ENCODE measurements at places on chromosomes 6 and 20.

GRCh38 chr6:107398001-107398400, 61.4 kb downstream of the PDSS2 start:
- no peak for DNase-seq

- DNase-seq = no peak
Observed at GRCh38 chr6:143992285-143992684, 15.8 kb downstream of the PLAGL1 start.

DNA sequence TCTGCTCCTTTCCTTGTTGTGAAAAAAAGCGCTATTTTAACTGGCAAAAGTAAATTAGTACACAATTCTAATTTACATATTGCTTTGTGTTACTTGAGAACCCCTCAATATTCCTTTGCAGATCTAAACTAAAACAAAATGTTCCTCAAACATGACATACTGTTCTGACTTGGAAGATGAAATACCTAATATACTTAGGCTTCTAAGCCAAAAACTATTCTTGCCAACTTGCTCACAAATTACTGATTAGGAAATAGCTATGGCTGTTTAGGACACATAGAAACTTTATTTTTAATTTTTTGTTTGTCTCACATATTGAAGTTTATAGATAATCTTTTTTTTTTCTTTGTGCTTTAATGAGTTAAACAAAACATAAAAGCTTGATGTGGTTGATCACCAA, 542.2 kb downstream of the GRIK2 start:
- no peak for DNase-seq

GRCh38 chr20:53910351-53911002, 159.9 kb downstream of the BCAS1 start:
- no peak for DNase-seq

DNA sequence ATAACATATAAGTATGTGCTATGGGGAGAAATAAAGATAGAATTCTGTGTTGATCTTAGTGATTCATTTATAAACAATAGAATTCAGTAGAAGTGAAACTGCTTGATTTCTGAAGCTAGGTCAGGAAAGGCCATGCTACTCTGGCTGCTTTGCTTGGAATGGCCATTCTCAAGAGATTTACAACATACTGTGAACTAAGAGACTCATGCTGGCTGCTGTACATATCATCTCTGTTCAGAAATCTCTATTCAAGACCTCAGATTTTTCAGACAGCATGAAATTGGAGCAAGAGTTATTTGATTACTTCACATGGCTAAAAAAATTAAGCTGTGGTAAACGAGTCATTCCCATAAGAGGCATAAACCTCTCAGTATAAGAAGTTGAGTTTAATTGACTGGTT, 662.6 kb downstream of the BCKDHB start:
- no peak for DNase-seq

DNA sequence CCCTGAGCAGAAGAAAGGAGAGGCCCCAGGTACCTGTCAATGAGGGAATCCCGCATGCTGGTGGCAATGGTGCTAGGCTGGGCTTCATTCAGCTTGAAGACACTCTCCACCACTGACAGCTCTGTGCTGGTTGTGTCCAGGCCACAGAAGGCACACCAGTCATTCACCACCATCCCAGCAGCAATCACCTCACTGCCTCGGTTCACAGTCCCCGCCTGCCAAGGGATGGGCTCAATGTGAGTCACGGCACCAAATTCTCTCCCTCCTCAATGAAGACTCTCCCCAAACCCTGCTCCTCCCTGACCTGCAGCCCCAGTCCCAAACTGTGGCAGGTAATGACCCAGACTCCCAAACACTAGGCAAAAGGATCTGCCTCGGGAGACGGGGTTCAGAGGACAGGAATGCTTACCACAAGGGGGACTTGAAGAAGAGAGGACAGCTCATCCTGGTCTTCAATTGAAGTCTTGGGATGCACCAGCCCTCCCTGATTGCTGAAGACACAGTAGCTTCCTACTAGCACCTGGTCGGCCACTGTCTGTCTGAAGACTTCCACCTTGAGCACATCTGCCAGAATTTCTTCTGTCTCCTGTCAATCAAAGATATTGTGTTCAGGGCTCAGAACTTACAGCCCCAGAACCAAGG, 1.7 kb upstream of the MMP24OS start:
- DNase-seq = no peak

GRCh38 chr20:46027245-46027853, 1.7 kb upstream of the SLC12A5 start:
- peak; percentile 22 for DNase-seq

DNA sequence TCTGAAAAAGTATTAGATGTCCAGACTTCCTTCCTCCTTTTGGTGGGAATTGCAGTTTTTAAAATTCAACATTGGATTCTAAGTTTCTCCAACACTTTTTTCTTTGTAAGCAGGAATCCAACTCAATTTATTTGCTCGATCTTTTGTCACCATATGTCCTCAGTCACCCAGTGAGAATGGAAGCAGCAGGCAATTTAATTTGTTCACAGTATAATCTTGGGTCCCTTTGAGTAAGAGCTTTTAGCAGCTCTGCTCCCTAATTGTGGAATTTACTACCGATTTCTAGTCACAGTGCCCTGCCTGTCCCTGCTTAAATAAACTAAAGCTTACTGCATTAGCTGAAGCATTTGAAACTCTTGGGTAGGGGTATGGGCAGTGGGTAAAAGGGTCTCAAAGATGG, 98.6 kb downstream of the BTBD3 start:
- no peak for DNase-seq

DNA sequence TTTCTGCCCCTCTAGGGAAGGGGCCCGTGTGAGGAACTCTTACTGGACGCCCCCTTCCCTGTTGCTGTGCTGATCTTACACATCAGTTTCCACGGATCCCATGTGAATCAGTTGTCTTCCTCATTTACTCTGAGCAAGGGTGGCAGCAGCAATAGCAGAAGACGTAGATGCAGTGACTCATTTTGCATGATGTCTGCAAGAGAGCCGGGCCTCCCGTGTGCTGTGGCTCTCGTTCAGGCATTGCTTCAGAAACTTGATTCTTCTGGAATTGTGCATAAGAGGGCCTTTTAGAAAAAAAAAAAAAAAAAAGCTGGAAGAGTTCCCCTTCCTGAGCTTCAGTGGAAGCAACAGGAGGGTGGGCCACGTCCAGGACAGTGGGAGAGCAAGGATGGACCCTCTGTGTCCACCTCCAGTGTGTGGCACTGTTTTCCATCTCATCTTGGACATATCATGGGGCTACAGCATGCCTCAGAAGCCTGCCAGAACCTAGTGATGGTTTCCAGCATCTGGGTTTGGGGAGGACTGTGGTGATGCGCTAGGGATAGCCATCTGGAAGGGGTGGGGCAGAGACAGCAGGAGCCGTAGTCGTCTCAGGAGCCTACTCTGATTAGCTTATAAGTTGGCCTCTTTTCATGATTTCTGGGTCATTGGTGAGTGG, 62.1 kb downstream of the FOXO3 start:
- no peak for DNase-seq

GRCh38 chr20:13037727-13038126, 29.0 kb downstream of the SPTLC3 start:
- DNase-seq = no peak

GRCh38 chr6:116877743-116878142, 701 bp downstream of the RFX6 start:
- DNase-seq = no peak

DNA sequence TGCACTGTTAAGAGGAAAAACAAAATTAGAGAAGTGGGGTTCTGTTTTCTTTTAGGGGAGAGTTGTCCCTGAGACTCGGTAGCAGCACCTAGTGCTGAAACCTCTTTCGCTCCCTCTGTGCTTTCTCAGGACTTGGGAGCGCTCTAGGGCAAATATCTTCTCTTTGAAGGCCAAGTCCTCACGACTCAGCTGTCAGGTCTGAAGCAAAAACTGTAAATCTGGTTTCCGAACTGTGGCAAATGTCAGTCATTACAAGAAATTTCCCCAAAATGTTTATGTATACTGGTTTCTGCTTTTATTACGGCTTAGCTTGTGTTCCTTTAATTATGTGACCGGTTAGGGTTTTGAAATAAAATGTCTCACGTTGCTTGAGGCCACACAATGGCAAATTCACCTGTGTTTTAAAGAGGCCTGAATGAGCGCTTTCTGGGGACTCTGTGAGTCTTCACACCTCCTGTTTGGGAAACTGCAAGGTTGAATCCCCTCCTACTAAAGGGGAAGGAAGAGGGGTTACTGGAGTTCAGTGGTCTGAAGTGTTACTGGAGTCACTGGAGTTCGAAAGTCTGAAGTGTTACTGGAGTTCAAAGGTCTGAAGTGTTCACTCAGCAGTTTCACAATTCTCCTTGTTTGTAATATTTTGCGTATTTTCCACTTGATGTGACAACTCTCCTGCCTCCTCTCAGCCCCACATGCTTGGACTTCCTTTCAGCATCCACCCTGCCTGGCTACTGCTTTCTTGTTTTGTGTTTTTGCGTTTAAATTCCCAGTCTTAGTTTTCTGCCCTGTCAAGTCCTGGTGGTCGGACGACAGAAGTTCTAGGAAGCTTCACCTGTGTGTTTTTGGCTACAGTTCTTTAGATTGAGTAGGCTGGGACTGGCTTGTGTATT, 1.6 kb downstream of the SMPDL3A start:
- DNase-seq = no peak

- DNase-seq = no peak
Observed at GRCh38 chr20:19961293-19961692, 55.9 kb upstream of the NAA20 start.

GRCh38 chr6:37210313-37210968, 40.5 kb downstream of the PIM1 start:
- DNase-seq = peak; percentile 90

- DNase-seq = no peak
Observed at GRCh38 chr6:24223115-24223919, 97.3 kb downstream of the NRSN1 start.

GRCh38 chr20:63740070-63740626, 572 bp downstream of the SLC2A4RG start:
- peak; percentile 44 for DNase-seq

- no peak for DNase-seq
Observed at GRCh38 chr6:144027932-144028587, 20.0 kb upstream of the PLAGL1 start.

DNA sequence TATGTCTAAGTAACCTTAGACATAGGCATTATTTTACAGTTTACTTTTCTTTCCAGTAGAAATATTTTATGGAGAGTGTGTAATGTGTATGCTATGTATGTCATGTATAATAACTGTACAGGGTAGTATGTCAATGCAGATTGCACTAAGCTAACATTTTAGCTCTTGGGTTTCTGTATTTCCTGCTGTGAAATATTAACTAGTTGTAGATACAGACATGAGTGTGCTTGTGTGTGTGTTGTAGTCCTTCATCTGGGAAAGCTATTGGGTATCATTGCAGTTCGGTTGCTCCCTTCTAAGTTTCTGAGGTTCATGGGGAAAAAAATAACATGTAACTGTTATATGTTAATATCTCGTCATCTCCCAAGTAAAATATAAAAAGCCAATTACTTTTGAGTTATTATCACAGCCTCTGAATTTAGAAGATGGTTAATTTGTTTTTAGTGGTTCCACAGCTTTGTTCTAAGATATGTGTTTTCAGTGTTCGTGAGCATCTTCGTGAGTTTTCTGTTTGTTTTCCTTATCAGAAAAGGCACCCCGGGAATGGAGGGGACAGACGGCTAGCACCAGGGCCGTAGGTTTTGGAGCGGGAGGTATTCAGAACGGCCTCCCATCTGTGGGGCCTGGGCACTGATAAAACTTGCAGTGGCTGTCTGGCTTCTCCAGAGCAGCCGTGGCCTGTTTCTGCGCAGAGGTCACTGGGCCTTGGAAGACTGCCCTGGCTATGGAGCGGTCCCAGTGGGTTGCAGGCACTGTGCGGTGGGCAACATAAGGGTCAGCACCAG, 215.0 kb downstream of the ARID1B start:
- DNase-seq = no peak

DNA sequence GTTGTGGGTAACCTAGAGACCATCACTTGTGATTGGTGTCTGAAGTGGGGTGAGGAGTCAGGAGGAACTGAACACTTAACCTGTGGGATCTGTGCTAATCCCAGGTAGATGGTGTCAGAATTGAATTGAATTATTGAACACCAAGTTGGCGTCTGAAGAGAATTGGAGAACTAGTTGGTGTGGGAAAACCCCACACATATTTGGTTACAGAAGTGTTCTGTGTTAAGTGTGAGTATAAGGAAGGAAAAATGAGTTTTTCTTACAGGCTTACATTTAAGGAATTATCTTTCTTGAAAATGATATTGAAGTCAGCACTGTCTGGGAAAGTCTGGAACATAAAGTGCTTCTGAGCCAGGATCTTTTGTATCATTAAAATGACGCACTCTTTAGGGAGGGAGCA, 182.9 kb upstream of the ECI2 start:
- no peak for DNase-seq

GRCh38 chr6:32989368-32989767, 20.0 kb downstream of the HLA-DOA start:
- DNase-seq = no peak

- DNase-seq = peak; percentile 27
Observed at GRCh38 chr6:151551223-151551857, 57.5 kb downstream of the CCDC170 start.

DNA sequence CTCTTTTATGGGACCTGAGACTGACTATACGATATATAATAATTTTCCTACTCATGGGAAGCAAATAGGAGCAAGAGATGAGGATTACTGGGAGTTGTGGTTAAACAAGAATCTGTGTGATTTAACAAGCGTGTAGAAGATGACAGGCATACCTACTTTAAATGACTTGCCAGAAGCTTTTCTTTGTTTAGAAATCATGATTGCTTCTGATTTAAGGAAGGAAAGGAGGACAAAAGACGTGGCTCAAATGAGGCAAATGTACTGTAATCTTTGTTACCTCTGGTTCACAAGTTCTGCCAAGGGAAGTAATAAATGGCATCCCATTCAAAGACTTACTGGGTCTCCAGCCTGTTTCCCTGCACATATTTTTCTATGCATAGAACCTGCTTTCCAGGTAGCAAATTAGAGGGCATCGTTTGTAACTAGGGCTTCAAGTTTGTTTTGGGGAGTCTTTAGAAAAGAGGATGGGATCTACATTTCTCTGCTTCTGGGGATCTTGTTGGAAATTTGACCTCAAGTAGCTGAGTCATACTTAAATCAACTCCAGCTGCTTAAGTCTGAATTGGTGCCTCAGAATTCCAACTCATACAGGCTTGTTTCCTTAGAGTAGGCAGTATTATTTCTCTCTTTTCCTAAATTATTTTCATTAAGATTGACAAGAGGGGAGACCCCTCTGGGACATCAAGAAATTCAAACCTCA, 2.9 kb upstream of the TRMT11 start:
- no peak for DNase-seq

DNA sequence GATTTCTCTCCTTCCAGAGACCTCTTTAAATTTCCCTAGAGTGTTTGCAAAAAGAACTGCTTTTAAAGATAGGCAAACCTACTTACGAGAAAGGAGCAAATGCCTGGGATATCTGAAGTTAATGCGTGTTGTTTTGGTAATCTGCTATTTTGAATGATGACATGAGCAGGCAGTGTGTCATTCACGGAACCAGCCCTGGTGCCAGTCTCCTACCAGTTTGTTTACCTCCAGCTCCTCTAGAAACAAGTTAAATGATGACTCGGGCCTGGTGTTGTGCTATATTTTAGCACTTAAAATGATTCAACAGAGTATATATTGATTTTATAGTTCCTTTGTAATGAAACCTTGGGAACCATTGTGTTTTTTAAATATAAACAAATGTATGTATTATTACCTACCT, 41.1 kb upstream of the MAP3K4 start:
- DNase-seq = no peak
